Suppressor macrophage (primary cell): ENCODE measurements at places on chromosomes 7 and 10.
A peak's percentile ranks its signal among the peaks of the same experiment; 100 is the strongest.

DNA sequence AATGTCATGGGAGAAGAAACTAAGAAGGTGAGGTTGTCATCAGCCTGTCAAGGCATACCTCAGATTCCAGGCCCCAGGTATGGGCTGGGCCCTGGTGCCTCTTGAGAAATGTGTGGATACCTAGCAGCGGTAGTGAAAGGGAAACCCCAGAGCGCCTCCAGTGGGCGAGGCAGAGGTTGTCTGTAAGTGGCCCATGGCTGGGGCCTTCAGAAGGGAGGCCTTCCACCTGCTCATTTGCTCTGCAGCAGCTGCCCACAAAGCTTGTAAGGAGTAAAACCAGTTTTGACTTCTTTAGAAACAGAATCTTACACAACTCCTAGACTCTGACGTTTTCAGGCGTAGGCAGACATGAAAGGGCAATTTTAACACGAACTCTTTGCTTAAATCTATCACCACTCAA is 509.9 kb downstream of the PARD3 start:
- DNase-seq, result peak; percentile 3

GRCh38 chr7:111091593-111092358 is 849 bp downstream of the LRRN3 start:
- DNase-seq, result no peak

- DNase-seq, result peak; percentile 47
Measured at GRCh38 chr10:73552819-73553715, 38.1 kb downstream of the USP54 start.

DNA sequence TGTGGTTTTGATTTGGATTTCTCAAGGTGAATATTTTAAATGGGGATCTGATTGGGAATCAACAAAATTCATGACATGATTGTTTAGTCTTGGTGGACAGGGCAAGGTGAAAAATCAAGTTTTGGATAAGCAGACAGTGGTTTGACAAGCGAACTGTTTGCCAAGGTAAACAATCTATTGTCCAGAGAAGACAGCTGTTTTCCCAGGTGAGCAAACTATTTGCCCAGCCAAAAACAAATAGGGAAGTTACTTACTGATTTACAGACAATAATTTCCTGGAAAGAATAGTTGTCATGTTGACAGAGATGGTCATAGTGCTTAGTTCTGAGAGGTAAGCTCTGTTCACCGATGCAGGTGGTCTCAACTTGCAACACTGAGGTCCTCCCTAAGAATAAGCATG is 94.0 kb upstream of the STEAP1B start:
- DNase-seq, result no peak

DNA sequence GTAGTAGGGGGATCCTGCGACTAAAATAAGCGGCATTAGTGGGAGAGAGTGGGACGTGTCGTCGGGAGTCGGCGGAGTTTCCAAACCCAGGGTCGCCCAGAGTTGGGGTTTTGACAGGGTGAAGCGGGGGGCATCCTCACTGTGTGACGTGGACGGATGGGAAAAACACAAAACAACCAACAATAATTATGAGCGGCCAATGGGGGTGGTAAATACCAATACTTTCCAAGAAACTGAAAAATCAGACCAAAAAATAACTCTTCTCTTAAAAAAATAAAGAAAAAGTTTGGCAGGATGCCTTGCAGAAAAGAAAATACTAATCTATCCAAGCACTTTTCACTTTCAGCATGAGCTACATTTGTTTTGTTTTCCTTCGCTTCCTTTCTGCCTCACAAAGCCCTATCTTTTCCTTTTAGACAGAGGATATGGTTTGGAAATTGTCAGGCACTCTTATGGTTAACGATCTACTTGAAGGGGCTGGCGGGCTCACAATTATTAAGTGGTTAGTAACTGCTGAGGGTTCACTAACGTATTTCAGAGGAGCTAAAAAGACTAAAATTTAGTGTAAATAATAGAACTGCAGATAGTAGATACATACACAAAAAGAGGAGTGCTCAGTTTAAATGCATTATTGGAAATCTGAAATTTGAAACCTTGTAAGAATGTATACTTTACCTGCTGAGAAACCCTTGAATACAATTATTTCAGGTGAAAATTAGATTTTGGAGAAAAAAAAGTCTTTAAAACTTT is 802 bp upstream of the CDK6 start:
- DNase-seq, result no peak

GRCh38 chr10:63583909-63584724 is 62.9 kb downstream of the REEP3 start:
- no peak for DNase-seq

- DNase-seq, result no peak
Measured at GRCh38 chr7:117178600-117178999, 144.3 kb downstream of the WNT2 start.

DNA sequence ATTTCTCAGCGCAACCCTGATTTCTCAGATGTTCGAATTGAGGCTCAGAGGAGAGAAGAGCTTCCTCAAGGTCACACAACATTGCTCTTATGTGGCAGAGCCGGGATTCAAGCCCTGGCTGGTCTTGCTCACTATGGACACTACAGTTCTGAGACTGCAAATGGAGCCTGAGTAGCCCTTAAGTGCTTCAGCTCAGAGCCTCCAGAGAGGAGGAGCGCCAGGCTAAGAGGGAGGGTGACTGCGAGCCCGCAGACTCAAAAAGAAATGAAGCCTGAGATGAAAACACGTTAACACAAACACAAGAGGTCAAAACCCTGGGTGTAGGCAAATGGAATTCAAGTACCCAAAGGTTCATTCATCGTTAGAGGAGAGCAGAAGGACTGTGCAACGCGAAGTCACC is 13.9 kb downstream of the ARHGAP22 start:
- DNase-seq, result no peak

GRCh38 chr10:88070080-88070880 is 206.9 kb downstream of the PTEN start:
- no peak for DNase-seq

- DNase-seq, result no peak
Measured at GRCh38 chr10:101158459-101159058, 27.5 kb downstream of the TLX1 start.

GRCh38 chr7:25739143-25739542 is 412.9 kb upstream of the NFE2L3 start:
- DNase-seq, result no peak

GRCh38 chr7:76155938-76156337 is 45.8 kb upstream of the SRRM3 start:
- peak; percentile 95 for DNase-seq
